ENCODE measurements at places on chromosomes 11 and 22.

DNA sequence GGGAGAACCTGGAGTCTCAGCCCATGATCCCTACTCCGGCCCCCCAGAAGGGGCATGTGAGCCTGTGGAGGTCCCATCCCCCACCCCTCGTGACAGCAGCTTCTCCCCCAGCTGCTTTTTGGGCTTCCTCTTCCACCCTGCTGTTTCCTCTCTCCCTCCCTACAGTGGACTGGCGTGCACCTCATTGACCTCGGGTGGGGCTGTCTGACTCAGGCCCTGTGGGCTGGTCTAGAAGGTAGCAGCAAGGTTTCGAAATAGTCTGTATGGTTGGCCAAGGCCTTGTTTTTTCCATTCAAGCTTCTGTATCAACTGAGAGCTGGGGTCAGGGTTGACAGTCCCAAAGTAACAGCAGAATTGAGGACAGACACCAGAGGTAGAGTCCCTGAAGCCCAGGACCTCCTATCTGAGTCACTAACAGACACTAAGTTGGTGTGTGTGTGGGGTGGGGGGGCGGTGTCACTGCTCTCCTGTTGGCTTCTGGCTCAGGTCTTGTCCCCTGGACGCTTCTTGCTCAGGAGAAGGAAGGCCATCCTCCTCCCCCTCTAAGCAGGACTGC, 7.7 kb downstream of the SLC37A2 start:
- DNase-seq = no peak

DNA sequence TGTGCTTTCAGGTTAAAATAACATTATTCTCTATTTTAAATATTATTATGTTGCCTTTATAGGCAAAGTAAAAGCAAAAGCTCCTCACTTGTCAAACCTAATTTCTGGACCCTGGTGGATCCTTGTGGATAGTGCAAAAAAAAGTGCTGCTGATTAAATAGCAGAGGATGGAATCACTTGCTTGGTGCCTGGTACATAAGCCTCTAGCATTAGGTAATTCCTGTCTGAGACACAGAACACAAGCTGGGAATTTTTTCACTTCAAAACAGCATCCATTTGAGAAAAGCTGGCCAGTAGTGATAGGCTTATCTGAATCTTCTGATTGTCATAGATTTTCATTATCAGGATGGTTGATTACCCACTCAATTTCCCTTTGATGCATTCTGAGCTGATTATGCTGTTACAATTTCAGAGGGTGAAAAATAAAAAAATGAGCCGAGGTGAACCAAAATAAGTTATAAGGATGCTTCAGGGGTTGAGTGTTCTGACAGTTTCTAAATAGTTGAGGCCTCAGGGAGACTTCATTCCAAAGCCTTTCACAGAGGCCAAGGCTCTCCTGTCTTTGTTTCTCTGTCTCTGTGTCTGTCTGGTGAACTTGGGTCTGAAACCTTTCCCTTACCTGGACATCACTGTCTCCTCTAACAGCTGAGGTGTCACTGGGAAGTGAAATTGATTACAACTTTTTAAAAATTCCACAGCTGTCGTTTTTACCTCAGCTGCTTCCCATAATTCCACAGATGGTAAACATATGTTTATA, 242.9 kb downstream of the NELL1 start:
- no peak for DNase-seq

DNA sequence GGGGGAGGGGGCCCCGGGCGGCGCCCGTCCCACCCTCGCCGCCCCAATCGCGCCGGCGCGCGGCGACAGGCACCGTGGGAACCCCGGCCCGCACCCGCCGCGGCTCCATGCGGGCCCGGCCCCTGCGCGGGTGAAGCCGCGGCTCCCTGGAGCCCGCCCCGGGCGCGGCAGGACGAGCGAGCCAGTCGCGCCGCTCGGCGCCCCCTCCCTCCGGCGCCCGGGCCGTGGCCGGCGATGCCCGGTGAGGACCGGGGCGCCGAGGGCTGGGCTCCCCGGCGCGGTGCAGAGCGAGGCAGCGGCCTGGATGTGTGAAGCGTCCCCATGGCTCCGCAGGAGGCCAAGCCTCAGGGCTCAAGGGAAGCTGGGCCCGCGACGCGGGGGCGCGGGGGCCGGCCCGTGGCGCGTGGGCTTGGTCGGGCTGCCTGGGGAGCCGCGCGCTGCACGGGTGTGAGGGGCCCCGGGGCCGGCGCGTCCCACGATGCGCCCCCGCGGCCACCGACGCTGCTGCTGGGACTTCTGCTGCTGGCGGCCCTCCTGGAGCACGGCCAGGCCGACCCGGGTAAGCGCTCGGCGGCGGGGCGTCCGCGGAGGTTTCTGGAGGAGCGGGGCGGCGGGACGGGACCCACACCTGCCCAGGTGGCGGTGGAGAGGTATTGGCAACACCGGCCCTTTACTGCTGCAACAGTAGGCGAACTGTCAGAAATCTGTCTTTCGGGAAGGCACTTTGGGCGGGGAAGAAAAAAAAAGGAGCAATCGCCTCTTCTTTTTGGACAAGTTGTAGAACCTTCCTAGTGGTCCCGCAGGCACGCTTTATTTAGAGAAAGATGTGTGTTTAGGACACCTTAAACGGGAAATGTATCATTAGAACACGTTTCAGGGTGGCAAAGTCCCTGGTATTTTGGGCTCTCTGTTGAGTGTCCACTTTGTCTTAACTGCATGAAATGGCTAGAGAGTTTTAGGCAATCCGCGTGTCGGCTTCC, 119.4 kb downstream of the HIPK3 start:
- DNase-seq = no peak

DNA sequence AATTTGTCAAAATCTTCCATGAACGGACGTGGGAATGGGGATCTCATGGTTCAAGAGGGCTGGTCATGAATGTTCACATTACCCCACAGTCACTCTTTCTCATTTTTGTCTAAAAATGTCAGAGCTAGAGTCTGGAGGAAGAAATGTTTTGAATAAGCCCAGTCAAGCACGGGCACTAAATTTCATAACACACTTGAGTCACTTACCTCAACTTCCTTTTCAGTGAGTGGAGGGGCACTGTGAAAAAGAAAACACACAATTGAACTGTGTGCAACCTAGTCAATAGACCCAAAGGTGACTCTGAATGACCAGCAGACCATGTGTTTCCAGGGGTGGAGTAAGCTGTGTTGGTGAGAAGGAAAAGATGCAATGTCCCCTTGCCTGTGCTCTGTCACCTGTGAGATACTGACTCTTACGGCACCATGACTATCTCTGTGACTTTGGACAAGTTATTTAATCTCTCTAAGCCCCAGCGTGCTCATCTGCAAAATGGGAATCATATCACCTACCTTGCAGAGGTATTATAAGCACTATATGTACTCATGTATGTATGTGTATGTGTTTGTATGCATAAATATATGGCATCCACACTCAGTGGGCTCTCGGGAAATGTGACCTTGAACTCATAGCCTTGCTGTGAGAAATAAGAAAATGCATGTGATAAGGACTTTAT, 38.2 kb upstream of the LYVE1 start:
- no peak for DNase-seq

- DNase-seq = no peak
Measured at GRCh38 chr11:18259259-18259658, 6.8 kb upstream of the SAA1 start.

- DNase-seq = no peak
Measured at GRCh38 chr11:32448232-32448631, 12.9 kb upstream of the WT1 start.

DNA sequence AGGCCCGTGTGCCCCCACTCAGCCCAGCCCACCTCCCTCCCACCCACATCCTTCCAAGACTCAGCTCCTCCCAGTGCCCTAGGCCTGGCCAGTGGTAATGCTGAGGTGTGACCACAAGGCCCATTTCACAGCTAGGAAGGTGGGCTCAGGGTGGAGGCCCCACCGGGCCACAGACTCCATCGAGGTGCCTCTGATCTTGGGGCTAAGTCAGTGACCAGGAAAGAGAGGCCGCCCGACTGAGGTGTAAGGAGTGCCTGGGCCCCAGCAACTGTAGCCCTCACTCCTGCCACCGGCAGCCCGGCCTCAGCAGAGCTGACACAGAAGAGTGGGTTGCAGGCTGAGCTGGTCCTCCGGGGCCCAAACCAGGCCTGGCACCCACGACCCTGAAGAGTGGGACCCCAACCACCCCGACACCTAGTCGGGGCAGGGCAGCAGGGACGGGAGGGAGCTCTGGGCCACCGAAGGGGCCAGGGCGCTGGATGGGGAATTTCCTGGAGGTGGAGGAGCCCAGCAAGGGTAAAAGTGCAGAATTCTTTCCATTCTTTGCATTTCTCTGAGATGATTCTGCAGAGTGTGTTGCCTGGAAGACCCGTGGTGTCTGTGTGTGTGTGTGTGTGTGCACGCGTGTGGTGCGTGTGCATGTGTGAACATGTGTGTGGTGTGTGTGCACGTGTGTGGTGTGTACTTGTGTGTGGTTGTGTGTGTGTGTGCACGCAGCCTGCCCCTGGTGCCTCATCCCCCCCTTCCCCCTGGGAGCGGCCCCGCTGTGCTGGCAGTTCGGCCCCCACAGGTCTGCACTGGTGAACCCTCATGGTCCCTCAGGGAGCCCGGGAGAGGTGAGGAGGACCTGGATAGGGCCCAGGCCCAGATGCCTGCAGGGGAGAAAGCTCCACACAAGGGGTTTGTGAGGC, 8.3 kb upstream of the PIM3 start:
- DNase-seq = no peak

- DNase-seq = no peak
Measured at GRCh38 chr11:2752923-2753322, 53.1 kb upstream of the KCNQ1OT1 start.
